Activated CD8-positive, alpha-beta memory T cell treated with anti-CD3 and anti-CD28 coated beads for 4 hours (primary cell): ENCODE measurements at places on chromosomes 7 and 10.

DNA sequence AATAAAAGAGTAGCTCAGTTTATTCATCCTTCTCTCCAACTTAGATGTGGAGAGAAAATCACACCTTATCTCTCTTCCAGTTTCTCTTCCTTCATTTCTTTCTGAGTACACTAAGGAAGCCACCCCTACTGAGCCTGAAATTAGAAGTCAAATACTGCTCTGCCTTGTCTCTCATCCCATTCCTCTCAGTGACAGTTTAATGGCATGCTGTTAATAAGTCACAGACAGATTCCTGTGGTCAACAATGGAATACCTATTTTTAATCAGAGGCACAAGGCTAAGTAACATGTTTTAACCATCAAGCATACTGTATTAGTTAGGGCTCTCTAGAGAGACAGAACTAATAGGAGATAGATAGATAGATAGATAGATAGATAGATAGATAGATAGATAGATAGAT is 253.2 kb downstream of the HTR7 start:
- no peak for DNase-seq

GRCh38 chr10:11654659-11655058 is 43.2 kb upstream of the USP6NL start:
- no peak for DNase-seq

GRCh38 chr10:77944519-77944918 is 18.0 kb upstream of the DLG5 start:
- no peak for DNase-seq

GRCh38 chr7:51700593-51701215 is 384.1 kb upstream of the COBL start:
- DNase-seq = no peak

DNA sequence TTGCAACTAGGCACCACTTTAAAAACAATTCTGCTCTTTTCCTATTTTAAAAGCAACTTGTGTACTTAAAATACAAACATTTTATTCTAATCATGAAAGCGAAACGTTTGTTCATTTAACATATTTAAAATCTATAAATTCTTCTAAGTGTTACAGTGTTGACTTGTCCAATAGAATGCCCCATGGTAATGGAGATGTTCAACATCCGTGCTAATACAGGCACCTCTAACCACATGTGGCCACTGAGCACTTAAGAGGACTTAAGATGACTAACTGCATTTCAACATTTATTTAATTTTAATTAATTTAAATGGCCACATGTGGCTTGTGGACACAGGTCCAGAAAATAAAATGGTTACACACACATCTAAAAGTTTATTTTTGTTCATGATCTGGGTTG is 115.1 kb downstream of the TPK1 start:
- DNase-seq = no peak

DNA sequence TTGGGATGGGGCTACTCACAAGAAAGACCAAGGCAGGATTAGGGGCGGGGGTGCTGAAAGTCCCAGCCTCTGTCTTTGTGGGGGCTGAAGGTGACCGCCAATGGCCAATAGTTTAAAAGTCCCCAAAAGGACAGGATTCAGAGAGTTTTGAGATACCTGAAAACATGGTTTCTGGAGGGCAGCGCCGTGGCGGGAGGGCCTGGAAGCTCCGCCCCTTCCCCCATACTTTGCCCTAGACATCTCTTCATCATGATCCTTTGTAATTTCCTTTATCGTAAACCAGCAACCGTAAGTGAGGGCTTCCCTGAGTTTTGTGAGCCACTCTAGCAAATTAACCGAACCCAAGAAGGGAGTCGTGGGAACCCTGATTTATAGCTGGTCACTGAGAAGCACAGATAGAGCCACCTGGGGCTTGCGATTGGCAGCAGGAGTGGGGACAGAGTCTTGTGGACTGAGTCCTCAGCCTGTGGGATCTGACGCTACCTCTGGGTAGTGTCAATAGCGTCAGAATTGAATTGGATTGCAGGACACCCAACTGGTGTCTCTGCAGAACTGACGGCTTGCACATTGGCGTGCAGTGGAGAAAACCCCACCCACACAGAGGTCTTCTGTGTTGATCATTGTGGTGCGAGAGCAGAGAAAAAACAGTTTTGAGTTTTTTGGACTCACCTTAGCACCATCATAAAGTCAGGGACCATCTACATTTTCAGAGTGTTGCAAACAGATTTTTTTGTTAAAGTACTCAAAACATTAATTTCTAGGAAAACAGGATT is 169.3 kb downstream of the USP6NL start:
- no peak for DNase-seq

DNA sequence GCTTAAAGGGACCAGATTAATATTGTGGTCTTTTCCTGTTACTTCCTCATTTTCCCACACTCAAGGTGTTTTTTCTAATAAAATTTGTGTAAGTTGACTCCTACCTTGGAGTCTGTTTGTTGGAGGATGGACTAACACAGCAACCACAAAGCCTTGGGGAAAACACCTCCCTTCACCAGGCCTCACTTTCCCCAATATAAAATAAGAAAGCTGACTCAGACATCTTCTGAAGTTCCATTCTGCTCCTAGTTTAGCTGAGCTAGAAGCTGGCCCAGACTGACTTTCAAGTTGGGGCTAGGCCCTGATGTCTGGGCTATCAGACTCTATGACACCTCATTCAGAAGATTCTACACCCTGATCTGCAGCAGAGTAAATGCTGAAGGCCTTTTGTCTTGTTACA is 73.0 kb upstream of the ADRB1 start:
- no peak for DNase-seq

GRCh38 chr10:8438603-8439002 is 384.1 kb downstream of the GATA3 start:
- peak; percentile 8 for DNase-seq

GRCh38 chr10:107206833-107207232 is 42.3 kb upstream of the SORCS1 start:
- DNase-seq = no peak

DNA sequence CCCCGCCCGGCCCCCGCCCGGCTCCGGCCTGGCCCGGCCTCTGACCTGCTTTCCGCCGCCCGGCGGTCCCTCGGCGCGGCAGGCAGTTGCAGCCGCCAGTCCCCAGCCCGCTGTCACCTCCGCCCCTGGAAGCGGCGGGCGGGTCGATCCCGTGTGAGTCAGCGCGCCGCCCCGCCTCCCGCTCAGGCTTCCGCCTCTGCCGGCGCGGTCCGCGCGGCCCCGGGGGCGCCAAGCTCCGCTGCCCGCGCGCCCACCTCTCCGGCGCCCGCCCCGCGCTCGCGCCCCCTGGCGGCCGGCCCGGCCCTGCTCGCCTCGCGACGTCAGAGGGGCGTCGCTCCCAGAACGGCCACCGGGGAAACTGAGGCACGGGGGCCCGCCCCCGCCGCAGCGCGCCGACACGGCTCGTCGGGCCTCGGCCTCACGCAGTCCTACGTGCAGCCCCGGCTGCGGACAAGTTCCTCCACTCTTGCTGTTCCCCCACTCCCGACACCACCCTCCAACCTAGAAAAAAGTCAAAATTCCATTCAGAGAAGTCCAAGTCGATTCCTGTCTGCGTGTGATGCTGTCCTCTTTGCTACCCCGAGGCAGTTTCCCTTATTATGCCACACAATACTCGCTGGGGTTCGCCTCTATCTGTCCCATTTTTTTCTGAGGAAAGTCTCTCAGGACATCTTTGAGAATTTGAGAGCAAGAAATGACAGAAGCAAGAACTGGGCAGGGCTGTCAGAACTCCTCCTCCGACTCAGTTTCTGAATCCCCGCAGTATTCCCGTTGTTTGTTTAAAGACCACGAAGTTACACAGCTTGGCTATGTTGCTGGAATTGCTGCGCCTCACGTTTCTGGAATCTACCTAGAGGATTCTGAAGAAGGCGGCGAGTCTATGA is at the start of gene DNMBP:
Gene DNMBP (minus strand): TSS at position 155 of the 884 bp plus-strand sequence. CDS start 37,823 bp downstream, outside the sequence.
- DNase-seq = peak; percentile 68

DNA sequence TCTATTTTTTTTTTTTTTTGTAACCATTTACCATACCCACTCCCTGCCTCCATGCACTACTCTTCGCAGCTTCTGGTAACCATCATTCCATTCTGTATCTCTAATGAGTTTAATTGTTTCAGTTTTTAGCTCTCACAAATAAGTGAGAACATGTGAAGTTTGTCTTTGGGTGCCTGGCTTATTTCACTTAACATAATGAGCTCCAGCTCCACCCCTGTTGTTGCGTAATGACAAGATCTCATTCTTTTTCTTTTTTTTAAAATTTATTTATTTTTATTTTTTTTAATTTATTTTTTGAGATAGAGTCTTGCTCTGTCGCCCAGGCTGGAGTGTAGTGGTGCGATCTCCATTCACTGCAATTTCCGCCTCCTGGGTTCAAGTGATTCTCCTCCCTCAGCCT is 142.3 kb upstream of the PCLO start:
- DNase-seq = no peak

DNA sequence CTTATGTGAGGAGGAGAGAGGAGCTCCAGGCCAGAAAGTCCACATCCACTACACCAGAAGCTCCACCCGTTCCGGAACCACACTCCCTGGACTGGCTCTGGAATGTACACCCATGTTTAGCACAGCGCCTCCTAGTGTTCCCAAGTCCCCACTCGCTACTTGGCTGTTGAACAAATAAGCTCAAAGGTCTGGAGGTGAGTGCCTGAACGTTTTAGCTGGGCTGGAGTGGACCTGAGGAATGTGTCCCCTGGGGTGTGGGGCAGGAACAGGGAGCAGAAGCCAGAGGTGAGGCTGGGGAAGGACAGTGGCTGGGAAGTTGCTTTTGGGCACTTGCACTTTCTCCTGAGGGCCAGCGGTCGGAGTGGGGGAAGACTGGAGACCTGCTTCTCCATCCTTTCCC is 164.1 kb upstream of the CDCA7L start:
- no peak for DNase-seq

GRCh38 chr7:76356823-76357222 is 2.0 kb downstream of the YWHAG start:
- no peak for DNase-seq

GRCh38 chr7:124781418-124781817 is 15.8 kb upstream of the GPR37 start:
- DNase-seq = no peak

DNA sequence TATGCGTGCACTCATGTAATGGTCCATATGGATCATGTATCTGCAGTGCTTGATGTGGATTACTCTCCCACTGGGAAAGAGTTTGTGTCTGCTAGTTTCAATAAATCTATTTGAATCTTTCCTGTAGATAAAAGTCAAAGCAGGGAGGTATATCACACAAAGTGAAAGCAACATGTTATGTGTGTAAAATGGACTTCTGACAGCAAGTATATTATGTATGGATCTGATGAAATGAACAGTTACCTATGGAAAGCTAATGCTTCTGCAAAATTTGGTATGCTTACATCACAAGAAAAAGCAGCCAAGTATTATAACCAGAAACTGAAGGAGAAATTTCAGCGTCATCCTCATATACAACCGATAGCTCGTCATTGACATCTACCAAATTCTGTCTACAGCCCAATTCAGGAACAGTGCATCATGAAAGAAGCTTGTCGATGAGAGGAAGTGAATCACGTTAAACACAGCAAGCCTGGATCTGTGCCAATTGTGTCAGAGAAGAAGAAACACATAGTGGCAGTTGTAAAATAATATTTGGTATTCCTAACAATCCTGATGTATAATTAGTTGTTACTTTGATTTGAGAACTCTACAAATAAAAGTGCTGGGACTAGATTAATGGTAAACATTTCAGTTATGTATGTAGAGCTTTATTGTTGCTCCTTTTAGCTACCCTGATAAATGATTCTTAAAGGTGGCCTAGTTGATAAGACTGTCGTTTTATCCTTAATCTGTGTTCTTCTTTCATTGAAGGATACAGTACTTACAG is 14.2 kb upstream of the SYPL1 start:
- DNase-seq = peak; percentile 32

GRCh38 chr10:119149729-119150128 is 15.8 kb downstream of the SFXN4 start:
- no peak for DNase-seq

DNA sequence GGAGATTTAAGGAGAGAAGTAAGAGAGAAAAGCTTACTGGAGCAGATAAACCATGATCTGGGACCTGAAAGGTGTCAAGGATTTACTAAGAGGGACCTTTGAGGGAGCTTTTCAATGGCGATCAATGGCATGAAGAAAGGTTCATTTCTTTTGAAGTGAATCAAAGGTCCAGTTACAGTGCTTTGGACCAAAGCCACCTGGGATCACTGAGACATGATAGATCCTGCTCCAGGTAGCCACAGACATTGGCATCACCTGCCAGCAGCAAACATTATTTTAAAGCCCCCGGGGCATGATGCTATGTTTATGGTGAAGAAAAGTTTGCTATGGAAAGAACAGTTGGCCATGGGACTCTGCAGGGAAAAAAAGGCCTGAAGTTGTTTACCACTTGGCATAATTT is 109.4 kb downstream of the SLC25A13 start:
- no peak for DNase-seq

DNA sequence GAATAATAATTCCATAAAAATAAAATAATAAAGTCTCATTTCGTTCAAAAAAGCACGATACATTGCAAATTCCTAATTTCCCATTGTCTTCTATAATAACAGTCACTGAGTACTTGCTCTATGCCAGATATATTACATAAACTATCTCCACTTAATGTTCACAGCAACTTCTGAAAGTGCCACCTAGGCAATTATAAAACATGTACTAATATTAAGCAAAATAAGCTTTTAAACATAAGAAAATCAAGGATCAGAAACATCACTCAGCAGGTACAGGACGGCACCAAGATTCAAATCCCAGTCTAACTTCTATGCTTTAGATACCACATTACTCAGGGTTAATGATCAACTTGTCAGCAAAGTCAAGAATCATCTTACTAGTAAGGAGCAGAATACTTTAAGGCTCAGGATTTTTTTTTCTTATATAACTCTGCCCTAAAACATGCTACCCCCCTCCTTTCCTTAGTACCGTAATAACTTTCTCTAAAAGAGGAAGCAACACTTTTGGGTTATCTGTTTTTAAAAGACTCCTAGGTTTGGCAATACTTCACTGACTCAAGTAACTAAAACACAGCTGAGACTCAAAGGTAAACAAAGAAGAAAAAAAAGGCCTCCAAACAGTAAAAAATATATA is 51.3 kb downstream of the USP6NL start:
- no peak for DNase-seq

- no peak for DNase-seq
These were observed 24.8 kb downstream of the PCBD1 start for GRCh38 chr10:70863470-70864160.

DNA sequence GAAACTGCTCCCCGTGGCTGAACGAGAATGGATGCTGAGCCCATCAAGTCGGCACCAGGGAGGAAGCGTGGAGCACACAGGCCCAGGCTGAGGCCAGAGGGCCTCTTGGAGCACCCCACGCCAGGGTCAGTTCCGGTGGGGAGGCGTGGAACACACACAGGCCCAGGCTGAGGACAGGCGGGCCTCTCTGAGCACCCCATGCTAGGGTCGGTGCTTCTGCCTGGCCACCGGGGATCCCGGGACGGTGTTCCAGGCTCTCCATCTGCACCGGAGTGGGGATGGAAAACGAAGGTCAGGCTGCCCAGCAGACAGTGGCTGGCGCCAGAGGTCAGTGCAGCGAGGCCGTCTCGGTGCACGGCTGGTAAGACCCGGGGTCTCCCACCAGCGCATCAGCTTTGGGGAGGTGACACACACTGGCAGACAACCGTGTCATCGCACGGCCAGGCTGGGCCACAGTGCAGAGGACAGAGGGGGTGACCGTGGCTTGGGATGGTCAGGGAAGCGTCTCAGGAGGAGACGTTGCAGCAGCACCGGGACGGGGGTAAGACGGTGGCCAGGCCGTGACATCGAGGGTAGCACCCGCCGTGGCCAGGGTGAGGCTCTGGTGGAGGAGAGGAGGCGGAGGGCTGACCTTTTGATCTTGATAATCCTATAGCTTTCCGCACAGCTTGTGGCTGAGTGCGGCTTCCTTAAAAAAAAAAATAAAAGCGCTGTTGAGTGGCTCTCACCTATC is 203.9 kb downstream of the ELFN1 start:
- no peak for DNase-seq

GRCh38 chr10:122780391-122780790 is 65.3 kb downstream of the CUZD1 start:
- no peak for DNase-seq

- no peak for DNase-seq
These were observed 131.0 kb downstream of the RPS24 start for GRCh38 chr10:78164702-78165101.
